Ovary (tissue), 10 donors: ENCODE measurements at places on chromosomes 5 and 9.

DNA sequence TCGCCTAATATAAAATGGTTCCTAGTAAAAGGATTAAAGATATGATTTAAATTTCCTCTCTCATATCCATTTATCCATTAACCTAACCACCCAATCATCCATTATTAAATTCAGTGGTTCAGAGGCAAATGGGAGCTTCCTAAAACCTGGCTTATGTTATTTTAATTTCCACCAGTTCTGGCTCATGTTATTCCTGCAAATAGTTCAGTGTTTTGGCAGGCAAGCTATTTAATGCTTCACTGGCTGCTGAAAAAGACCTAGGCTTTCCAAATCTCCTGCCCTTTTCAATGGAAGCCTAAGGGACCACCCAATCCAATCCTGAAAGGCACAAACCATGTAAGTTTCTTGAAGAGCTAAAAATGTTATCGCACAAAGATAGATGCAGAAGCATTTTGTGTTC lies 52.3 kb downstream of the POC5 start:
- no peak for DNase-seq

GRCh38 chr5:88602584-88602983 lies 280.4 kb downstream of the MEF2C start:
- no peak for DNase-seq

GRCh38 chr9:115006660-115007059 lies 76.3 kb upstream of the TNFSF8 start:
- DNase-seq: no peak

DNA sequence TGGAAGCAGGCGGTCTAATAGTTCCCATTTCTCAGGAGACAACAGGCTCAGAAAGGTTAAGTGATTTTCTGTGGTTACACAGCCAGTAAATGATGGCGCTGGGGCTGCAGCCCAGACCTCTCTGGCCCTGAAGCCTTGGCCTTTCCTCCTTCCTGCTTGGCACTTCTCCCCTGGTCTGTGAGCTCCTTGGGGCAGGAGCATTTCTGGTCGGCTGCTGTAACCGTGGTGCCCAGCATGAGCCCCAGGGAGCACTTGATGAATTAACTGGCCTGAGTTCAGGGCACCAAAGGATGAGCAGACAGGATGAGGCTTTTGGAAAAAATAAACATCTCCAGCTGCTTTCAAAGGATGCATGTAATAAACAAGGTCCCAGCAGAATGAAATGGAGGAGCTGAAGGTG lies 30.2 kb downstream of the CDHR2 start:
- no peak for DNase-seq

DNA sequence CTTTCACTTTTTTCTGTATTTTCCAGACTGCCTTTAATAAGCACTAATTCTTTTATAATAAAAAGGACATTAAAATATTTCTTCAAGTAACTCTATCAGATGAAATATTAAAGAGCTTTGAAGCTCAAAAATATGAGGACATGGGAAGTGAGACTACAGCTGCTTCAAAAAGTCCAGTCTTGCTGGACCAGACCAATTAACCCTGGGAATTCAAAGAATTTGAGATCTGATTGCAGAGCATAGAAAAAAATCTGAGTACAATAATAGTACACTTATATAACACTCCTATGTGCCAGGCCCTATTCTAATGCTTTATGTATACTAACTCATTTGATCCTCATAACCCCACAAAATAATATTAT lies 9.8 kb downstream of the TMEM245 start:
- no peak for DNase-seq

- DNase-seq: no peak
Observed at GRCh38 chr9:113154946-113155345, 4.1 kb downstream of the SLC31A2 start.

DNA sequence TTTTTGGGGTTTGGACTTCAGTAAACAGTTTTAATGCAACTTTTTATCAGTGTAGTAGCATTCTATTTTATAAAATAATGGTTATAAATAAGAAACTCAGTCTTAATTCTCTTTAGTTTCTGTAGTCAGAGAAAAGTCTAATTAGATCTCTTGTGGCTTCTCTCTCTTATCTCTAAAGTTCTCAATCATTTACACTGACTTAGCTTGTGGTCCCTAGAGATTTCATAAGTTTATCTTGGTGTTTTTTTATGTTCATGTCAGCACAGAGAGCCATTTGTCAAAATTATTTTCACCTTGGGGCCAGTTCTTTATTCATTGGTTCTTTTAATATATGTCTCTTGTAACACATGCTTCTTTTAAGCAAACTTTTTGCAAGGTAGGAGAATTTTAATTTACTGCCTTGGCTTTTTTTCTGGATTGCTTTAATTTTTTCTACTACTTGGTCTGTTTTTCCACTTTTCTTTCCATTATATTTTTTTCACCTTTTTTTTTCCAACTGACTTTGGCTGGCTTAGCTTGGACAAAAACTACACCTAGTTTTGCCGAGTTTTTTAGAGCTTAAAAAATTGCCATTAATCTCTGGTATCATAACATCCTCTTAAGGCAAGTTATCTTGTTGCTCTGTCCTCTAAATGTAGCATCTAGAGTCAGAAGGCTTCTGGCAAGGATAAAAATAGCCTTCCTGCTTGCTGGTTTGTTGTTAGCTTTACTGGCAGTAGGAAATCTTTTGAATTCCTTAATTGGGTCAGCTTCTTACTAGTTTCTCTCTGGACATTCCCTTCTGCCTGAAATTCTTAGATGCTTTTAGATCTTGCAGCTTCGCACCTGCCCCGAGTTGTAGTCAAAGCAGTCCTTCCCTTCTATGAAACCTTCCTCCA lies 35.3 kb downstream of the CPEB4 start:
- DNase-seq: no peak

DNA sequence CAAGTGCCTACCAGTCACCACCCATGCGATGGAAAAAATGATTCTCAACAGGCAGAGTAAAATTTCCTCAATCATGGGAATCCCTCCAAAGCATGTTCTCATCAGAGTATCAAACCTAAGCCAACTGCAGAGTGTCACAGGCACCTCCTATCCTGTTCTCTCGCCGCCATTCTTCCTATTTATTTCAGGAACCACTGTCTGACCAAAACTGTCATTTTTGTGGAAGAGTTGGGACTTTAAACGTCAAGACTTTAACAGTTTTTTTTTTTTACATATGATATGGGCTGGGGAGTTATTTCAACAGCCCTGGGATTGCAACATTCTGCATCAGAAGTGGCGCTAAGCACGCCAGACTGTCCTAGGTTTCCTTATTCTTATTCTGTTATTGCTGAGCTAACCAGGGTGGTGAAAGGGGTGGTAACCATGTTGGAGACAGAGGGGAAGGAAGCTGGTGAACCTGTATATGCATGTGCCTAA lies 29.5 kb downstream of the PFDN1 start:
- DNase-seq: no peak

GRCh38 chr5:120684749-120685415 lies 220.8 kb downstream of the PRR16 start:
- no peak for DNase-seq

DNA sequence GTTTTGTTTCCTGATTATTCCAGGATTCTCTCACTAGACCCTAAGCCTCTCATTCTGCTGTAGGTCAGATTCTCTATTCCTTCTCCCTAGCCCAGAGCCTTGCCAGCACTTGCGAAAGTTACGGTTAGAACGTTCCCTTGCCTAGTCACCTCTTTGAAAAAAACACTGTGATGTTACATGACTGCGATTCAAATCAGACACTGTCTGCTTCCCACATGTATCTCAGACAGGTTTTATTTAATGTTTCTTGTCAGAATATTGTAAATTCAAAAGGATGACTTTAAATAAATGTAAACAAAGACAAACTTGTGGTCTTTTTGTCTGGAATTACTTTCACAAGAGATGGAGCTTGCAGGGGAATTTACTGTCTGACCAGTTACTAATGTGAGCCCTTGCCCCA lies 116.5 kb upstream of the OTULINL start:
- DNase-seq: no peak

GRCh38 chr5:14523243-14524034 lies 58.2 kb upstream of the OTULINL start:
- no peak for DNase-seq

DNA sequence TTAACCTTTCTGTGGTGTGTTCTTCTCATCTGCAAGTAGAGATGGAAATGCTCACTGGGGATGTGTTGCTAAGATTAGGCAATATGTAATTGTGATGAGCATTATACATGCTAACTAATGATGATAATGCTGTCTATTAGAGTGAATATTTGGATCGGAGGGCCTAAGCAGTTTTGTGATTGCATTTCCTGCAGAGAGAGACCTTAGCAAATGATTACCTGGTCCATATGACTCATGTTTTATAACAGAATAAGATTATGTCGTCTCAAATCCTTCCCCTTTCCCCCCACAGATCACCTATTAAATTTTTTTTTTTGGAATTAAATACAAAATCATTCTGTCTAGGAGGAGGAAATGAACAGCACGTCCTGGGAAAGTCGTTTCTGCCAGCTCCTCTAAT lies 82.7 kb downstream of the IZUMO3 start:
- no peak for DNase-seq

GRCh38 chr5:33008751-33009418 lies 297.8 kb downstream of the NPR3 start:
- no peak for DNase-seq

DNA sequence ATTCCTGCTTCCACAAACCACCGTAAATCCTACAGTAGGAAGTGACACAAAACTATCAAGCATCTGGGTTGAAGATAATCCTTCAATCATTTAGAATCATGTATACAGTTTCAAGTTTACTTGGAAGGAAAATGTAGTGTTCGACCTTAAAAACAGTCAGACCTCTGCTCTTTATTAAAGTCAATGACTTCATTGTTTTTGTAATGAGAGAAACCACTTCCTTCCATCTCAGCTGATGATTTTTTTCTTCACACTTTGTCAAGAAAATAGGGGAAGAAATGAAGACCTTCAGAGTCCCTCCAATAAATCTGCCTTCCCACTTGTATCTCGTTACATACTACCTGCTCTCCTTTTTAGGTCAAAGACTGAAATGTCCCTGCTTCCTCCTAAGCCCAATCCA lies 30.1 kb downstream of the TUSC1 start:
- no peak for DNase-seq

DNA sequence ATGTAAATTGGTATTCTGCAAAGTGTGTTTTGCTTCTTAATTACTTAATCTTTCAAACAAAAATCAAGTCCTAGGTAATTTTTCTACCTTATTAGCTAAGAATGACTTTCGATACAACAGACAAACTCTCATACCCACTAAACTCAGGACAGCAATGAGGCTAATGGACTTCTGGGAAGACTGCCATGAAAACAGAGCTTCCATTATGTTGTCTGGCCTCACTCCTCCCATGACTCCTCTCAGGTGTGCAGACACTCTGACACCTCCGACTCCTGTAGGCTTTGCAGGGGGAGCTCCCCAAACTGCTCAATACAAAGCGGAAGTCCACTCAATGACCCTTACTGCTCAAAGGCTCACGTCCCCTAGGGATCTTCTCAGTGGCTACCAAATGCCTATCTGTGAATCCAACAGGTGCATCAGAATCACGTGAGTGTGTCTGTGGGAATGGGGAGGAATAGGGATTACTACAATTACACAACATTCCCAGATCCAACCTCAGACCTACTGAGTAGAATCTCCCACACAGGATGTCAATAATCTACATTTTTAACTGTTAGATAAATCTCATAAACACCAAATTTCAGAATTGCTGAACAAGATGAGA lies 289.9 kb downstream of the RAB3C start:
- DNase-seq: no peak

DNA sequence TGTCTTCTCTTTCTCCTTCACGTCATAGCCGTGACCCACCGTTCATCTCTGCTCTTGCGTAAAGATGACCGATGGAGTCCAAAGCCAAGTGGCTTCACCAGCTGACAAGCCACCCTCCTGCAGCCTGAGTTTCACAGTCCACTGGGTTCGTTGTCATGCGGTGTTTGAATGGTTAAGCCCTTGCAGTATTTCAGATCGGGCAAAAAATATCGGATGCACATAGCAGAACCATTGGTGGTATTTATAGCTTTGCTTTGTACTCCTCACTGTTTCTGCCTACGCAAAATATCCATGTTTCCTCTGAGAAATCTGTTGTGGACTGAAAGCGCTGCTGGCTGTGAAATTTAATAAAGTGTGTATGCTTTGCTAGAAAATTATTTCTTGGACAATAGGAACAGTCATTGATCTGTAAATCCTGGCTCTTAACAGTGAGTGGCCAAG lies 34.5 kb upstream of the NCS1 start:
- no peak for DNase-seq

GRCh38 chr9:91834740-91835139 lies 115.3 kb downstream of the ROR2 start:
- no peak for DNase-seq

- no peak for DNase-seq
Observed at GRCh38 chr5:169697976-169698375, 60.9 kb downstream of the DOCK2 start.

DNA sequence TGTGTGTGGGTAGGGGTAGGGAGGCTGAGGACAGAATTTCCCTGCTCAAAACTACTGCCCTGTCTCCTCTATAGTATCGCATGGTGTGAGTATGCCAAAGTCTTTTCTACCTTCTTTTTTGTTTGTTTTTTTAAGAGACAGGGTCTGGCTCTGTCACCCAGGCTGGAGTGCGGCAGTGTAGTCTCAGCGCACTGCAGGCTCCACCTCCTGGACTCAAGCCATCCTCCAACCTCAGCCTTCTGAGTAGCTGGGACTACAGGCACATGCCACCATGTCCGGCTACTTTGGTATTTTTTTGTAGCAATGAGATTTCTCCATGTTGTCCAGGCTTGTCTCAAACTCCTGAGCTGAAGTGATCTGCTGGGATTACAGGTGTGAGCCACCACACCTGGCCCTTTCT lies 2.5 kb downstream of the SRP19 start:
- no peak for DNase-seq

DNA sequence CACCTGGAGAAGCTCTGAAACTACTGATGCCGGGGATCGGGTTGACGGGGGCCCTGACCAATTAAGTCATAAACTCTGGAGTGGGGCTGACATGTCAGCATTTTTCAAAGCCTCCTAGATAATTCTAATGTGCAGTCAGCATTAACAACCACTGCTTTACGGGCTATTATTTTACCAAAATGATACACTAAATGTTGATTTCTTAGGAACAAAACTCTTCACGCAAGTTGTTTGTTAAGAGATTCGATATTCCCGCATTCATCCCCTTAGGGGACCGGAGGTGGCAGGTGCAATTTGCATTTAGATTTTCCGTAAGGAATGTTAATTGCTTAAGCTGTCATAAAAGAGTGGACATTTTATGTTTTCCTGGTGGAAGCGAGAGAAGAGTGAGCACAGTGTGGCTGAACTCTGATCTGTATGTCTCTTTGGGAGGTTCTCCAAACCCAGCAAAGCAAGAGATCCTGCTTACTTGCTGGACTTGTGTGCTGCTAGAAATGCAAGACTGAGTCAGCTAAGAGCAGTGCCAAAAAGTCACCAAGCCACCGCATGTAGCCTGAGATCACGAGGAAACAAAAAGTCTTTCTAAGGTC lies 77.6 kb downstream of the UGCG start:
- no peak for DNase-seq

- no peak for DNase-seq
Observed at GRCh38 chr5:29894668-29895067, 1298.8 kb upstream of the CDH6 start.
